ENCODE measurements at places on chromosomes 7 and 10.

DNA sequence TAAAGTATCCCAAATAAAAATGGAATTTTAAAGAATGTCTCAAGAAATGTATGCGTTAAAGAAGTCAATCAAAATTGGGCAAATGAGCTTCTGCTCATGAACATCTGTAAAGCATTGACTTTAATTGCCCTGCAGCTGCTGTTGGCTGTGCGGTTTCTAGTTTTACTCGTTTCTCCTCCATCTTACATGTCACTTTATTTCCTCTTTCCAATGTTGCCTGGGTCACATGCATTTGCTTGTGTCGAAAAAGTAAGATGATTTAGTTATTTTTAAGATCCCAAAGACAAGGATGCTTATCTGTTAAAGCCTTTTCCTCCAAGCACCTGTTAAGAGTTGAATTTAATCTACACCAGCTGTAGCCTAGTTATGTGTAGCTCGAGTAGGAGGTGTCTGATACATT is 310.4 kb downstream of the EXOC4 start:
- no peak for DNase-seq

GRCh38 chr10:126290232-126290631 is 98.0 kb downstream of the ADAM12 start:
- DNase-seq = no peak

DNA sequence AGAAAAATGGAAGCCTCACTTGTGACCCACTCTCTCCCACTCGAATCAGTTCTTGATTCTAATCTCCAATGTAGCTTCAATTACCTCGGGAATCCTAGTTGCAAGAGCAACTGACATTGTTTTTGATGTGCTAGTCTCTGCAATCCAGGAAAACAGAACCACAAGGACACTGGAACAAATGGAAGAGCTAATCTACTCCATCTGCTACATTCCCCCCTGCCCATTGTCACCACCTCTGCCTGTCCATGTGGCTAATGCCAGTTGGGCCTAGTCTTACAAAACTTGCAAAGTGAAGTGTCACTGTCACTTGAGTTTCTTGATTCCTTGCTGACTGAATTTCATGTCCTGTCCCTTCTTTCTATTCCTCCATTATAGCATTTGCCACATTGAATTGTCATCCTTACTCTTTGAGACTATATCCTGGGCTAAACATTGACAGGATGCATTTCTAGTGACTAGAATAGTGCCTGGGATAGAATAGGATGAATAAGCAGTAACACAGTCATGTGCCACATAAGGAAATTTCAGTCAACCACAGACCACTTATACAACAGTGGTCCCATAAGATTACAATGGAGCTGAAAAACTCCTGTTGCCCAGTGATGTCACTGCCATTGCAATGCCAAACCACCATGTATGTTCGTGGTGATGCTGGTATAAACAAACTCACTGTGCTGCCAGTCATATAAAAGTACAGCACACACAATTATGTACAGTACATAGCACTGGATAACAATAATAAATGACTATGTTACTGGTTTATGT is 13.5 kb downstream of the GCC1 start:
- no peak for DNase-seq

GRCh38 chr7:55526770-55527169 is 45.5 kb downstream of the VOPP1 start:
- DNase-seq = no peak

GRCh38 chr7:93036807-93037206 is 81.0 kb downstream of the SAMD9 start:
- no peak for DNase-seq

DNA sequence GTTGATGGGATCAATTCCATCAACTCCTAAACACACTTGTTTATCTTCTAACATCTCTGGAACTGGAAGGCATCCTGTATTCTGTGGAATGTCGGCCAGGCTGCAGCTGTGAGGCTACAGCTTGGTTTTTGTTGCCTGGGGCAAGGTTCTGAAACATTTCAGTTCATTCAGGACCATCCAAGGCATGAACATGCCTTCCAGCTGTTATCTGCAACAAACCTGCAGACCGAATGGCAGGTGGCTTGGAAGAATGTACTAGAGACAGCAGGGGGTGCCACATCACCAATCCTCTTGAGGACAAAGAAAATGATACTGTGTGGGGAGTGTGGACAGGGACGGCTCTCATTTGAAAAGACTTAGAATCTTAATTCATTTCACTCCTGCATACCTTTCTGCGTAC is 12.4 kb downstream of the PAPOLB start:
- DNase-seq = no peak

DNA sequence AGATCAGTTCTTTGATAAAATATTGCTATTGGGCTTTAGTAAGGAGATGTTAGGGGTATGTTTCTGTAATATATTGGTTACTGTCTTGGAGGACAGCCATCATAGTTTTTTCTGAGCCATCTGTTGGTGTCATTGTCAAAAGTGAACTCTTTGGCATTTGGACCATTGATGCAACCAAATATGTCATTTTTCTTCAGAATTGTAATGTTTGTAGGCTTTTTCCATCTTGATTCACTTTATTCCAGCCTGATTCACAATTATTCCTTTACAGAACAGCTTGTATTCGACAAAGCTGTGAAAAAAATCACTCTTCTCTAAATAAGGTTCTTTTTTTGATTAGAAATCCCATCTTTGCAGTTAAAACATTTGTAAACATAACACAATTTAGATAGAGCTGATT is 37.4 kb downstream of the SMNDC1 start:
- DNase-seq = no peak

DNA sequence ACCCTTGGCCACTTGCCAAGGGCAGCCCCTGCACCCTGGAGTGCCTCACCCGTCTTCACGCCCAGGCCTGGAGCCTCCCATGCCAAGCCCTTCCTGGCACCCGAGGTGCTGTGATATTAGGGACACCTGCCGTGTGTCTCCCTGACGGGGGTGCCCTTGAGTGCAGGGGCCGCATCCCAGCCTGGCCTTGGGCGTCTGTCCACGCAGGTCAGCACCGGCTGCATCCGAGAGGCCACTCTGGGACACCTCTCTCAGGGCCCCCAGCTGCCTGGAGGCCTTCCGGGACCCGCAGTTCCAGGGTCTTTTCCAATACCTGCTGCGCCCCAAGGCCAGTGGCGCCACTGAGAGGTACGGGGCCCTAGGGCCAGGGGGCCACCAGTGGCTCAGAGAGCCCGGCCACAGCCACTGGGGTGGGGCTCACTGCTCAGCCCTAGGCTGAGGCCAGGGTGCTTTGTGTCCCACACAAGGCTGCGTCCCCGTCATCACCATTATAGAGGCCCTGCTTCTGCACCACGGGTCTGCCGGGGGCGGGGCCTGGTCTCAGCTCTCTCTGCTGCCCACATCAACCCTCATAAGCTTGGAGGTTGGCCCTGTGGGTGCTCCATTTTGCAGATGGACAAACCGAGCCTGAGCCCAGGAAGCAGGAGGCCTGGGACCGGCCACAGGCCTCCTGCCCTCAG is 12.7 kb downstream of the AP5Z1 start:
- DNase-seq = no peak

DNA sequence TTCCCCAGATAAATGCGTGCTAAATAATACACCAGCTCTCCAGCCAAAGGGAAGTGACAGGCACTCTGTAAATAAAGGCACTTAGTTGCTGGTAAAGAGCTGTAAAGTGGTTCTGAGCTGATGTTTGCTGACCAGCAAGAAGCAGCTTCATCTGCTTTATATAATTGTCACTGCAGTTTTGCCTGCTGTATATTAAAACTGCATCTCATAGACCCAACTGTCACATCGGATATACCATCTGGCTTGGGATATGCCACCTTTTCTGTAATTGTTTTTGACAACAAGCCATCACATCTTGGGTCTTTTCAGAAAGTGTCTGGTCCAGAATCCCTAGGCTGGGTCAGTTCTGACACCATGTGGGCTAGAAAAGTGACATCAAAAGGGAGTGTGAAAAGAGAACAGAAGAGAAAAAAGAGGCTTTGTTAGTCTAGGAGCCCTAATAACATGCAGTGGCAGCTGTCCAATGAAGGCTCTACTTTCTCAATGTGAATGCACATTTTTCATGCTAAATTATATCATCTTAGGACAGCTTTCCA is 697.6 kb downstream of the KCNMA1 start:
- DNase-seq = no peak

DNA sequence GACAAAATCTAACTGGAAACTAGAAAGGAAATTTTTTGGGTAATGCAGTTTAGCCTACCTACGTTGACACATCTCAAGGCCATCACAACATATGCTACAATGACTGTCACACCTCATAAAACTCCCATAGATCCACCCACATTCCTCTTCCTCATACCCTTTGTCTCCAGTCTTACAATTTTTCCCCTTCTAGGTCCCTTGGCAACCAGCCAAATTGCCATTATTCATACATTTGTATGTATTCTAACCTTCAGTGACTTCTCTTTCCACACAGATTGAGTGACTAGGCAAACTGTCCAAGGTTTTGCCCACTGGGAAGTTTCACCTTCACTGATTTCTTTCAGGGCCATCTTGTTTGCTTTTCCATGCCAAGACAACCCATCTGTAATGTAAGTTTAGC is 100.5 kb upstream of the TPK1 start:
- DNase-seq = no peak

Data from HS-5 (cell line).